ENCODE measurements at places on chromosomes 4 and X.

- DNase-seq: no peak
Observed at GRCh38 chr4:78310007-78310739, 241.4 kb upstream of the ANXA3 start.

- no peak for DNase-seq
Observed at GRCh38 chr4:6499238-6499600, 26.8 kb upstream of the PPP2R2C start.

GRCh38 chr4:1187182-1187581 is 14.8 kb upstream of the SPON2 start:
- DNase-seq: no peak

DNA sequence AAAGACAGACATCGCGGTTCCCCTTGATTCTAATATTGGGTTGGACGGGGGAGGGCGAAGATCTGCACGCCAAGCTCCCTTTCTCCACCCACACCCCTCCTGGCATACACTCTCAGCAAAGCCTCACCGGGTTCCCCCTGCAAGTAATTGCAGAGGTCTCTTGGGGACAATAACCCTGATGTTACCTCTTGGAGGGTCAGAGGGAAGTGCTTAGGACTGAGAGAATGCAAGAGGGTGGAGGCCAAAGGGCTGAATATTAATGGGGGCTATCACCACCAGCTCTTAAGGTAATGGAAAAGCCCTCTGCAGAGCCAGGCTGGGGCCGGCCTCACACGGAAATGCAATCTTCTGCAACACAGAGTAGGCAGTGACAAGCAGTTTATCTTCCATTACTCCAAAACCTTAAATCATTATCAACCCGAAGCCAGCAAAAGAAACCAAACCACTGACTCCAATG is 344.1 kb upstream of the GATB start:
- no peak for DNase-seq

DNA sequence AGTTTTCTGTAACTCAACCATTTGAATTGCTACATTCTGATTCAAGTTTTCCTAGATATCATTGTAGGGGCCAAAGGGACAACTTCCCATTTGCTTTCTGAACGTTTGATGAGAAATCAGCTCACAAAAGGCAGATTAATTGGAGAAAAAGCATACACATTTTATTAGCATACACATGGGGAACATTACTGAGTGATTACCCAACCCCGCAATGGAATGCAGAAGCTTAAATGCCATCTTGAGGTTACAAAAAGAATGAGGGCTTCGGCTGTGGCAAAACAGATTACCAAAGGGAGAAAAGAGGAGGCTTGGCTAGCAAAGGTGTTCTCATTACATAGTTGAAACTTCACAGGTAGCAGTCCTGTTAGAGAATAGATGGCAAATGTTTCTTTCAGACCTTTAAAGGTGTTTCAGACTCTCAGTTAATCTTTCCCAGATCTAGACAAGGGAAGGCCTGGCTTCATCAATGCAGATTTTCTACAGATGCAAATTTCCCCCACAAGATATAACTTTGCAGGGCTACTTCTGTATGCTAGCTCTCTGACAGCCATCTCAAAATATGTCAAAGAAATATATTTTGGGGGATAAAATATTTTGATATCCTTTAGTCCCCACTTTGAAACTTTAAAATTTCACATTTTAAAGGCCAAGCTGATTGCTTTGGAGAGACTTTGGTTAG is 26.5 kb upstream of the HERC6 start:
- no peak for DNase-seq

DNA sequence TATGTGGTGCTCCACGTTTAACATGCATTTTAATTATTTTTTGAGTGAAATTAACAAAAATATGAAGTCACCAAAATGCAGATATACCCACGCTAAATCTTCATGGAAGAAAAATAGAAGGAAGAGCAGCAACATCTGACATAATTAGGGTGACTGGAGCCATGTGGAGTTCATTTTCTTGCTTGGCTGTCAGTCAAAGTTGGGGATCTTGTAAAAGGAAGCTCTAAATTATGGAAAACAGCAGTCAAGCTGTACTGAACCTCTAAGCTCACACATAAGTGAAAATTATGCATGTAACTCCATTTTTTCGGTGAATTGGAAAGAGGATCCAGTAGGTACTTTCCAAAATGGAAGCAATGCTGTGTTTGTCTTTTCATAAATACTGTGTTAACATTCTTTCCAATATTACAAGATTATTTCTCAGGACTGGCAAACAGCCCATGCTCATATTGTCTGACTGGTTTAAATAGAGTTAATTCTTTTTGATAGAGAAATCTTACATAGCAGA is 9.7 kb upstream of the PDGFC start:
- no peak for DNase-seq

DNA sequence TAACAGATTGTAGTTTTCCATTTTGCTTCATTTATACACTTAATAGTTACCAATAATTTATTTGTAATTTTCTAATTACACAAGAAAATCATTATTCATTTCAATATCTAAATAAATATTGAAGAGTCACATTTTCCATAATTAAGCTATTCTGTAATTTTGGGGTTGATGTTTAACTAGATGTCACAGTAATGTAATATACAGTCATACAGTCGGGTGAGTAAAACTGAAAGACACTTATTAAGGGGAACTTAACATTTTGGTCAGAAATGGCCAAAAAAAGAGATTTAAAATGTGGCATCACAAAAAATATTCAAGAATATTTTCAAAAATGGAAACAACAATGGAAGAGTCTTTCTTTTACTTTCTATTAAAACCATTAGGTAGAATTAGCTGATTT is 1080.3 kb downstream of the ARAP2 start:
- DNase-seq: no peak

DNA sequence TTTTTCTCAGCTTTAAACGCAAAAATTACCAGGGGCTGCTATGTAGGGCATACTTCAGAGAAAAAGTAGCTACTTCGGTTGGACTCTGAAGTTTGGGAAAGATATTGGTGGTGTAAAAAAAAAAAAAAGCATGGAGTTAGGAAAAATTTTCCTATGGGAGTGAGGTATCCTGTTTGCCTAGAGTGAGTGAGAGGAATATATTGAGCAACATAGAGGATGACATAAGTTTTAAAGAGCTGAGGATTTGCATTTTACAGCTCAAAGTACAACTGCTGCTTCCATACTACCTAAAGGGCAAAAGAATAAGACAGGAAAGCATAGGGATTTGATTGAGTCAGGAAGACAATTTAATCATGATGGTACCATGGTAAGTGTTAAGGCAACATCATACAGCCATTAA is 7.3 kb downstream of the GPRASP1 start:
- no peak for DNase-seq

- DNase-seq: no peak
Observed at GRCh38 chr4:133146574-133147241, 2.4 kb upstream of the PCDH10 start.

- no peak for DNase-seq
Observed at GRCh38 chr4:15378062-15378461, 49.8 kb upstream of the C1QTNF7 start.

- DNase-seq: no peak
Observed at GRCh38 chr4:74266081-74266480, 42.2 kb upstream of the EPGN start.

DNA sequence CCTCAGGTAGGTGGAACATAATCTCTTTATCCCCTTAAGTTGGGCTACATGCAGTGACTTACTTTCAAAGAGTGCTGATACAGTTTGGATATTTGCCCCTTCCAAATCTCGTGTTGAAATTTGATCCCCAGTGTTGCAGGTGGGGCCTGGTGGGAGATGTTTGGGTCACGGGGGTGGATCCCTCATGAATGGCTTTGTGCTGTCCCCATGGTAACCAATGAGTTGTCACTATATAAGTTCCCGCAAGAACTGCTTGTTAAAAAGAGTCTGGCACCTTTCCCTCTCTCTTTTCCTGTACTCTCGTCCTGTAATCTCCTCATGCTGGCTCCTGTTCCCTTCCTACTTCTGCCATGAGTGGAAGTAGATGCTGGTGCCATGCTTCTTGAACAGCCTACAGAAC is 71.3 kb downstream of the GLRA3 start:
- no peak for DNase-seq

GRCh38 chrX:53156207-53156596 is 62.3 kb downstream of the KANTR start:
- DNase-seq: no peak

GRCh38 chr4:14837860-14838259 is 164.4 kb upstream of the CPEB2 start:
- DNase-seq: no peak

DNA sequence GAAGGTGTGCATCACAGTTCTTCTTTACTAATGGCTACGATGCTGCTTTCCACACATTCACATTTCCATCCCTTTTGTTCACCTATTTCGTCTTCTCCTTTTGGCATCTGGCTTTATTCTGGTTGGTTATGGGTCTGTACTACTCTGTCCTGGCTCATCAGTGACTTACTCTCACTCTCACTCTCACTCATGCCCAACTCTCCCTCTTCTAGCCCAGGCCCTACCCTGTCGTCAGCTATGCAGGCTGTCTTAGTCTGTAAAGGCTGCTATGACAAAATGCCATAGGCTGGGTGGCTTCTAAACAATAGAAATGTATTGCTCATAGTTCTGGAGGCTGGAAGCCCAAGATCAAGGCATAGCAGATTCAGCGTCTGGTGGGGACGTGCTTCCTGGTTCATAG is 105.6 kb upstream of the PUDP start:
- DNase-seq: no peak

DNA sequence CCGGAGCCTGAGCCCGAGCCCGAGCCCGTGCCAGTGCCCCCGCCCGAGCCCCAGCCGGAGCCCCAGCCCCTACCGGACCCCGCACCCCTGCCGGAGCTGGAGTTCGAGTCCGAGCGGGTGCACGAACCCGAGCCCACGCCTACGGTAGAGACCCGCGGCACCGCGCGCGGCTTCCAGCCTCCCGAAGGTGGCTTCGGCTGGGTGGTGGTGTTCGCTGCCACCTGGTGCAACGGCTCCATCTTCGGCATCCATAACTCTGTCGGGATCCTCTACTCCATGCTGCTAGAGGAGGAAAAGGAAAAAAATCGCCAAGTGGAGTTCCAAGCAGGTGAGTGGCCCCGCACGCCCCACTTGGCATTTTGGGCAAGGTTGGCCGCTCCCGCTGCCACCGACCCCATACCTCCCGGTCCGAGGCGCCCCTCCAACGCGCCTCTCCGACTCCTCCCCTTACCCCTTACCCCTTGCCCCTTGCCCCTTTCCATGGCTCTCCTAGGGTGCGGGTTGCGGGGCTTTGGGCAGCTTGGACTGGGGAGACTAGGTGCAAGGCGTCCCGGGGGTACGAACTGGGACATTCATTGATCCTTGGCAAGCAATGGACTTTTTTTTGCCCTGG is 553 bp downstream of the SLC16A2 start:
- DNase-seq: no peak

DNA sequence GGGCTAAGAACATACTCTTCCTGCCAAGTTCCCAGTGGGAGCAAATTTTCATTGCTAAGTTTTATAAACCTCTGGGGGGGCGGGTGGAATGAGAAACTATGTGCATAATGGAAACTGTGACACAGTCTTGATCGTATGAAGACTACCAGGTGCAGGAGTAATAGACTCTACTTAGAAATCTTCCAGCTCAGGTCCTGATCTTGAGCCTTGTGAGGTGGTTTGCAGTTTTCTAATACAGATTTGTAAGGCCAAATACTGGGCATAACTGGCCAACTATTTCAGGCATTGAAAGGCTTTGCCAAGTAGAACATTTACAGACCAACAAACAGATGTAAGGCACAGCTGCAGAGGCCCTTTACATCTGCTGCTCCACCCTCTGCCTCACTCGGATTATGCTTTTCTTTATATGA is 89.7 kb upstream of the CBR4 start:
- DNase-seq: no peak

- no peak for DNase-seq
Observed at GRCh38 chr4:109730619-109731545, 1.0 kb upstream of the PLA2G12A start.

DNA sequence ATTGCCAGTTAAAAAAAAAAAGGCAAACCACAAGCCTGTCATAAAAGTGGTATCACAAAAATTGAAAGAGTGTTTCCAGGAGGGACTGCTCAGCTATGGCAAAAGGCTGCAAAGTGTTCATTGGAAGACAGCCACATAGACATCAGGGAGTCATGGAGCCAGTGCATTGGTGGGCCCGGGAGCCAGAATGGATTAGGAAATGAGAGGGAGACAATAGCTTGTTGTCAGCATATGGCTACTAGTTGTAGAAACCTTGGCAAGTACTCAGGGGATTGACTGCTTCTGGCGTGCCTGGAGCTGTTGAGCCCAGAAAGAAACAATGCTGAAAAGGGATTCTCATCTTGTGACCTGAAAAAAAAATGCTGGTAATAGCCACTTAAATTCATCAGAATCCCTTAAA is 5.0 kb downstream of the GAR1 start:
- DNase-seq: no peak

- DNase-seq: no peak
Observed at GRCh38 chr4:1608196-1608820, 75.8 kb downstream of the FAM53A start.

- DNase-seq: no peak
Observed at GRCh38 chr4:16642897-16643296, 255.5 kb downstream of the LDB2 start.

- no peak for DNase-seq
Observed at GRCh38 chr4:89069481-89069880, 12.5 kb upstream of the FAM13A start.

- DNase-seq: no peak
Observed at GRCh38 chr4:33316033-33316432, 2595.9 kb downstream of the PCDH7 start.

DNA sequence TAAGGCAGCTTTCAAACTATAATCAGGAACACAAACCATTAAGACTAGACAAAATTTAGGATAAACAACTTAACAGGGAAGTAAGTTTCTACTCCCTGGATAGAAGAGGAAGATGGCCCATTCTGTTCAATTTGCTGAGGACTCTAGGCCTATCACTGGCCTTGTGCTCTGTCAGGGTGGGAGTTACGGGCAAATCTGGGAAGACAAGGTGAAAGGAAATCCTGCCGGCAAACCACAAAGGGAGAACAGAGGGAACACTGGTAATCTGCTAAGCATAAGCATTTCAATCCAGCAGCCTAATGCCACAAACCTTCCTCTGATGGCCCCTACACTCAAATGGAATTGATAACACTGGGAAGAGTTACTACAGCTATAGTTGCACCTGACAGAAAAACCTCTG is 8.3 kb downstream of the GPR82 start:
- no peak for DNase-seq

DNA sequence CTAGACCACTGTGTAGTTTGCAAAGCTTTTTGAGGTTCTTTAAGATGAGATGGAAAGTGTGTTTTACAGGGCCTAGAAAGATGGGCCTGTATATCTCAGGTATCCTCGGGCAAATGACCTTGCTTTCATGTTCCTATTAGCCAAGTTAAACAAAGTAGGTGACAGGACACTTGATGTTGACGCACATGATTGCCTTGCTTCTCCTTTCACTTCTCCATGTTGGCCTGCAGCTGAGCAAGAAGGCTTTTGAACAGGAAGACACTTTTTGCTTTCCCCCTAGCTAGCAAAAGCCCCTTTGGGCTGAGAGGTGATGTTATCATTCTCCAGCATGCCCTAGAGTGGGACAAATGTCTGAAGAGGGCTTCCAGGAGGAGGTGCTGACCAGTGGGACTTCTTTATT is 202.1 kb downstream of the GPC3 start:
- DNase-seq: no peak

GRCh38 chr4:21002976-21003375 is 302.7 kb downstream of the PACRGL start:
- no peak for DNase-seq
